ENCODE measurements at places on chromosomes 1 and 21.

DNA sequence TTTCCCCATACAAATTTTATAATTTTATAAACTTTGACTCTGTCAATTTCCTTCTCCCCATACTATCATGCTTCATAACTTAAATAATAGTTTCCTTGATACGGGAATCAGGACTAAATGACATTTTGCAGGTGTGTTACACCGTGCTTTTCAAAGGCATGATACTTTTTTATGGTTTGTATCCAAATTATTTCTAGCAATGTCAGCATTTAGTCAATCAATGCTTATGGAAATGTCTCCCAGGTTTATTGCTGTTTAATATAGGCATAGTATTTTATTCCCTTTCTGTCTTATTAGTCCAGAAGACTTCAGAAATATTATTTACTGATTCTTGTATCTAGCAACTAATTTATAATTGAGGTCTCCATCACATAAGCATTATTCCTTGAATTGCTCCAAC, 23.4 kb downstream of the DRAM2 start:
- DNase-seq, result no peak

DNA sequence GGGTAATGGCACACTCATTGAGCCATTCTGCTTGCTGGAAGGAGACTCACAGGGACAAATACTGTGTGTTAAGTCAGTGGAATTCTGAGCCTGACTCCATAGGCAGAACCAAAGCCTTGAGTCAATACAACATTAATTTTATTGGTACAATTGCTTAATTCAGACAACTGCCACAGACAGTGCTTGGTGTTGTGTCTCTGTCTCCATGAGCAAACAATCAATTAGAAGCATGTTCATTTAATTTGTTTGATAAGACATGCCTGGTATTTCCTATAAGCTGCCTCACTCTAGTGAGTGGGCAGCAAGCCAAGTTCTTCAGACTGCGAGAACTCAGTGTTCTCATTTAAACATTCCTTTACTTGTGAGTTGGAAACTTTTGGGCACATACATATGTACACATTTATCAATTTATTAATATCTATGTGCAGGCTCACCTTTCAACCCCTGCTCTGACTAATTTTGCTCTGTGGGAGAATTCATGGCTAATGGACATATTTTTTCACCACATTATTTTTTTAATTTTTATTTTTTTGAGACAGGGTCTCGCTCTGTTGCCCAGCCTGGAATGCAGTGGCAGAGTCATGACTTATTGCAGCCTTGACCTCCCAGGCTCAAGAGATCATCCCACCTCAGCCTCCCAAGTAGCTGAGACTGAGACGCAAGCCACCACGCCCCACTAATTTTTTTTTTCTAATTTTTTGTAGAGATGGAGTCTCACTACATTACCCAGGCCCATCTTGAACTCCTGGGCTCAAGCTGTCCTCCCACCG, 4.5 kb upstream of the SRSF10 start:
- peak; percentile 75 for DNase-seq

DNA sequence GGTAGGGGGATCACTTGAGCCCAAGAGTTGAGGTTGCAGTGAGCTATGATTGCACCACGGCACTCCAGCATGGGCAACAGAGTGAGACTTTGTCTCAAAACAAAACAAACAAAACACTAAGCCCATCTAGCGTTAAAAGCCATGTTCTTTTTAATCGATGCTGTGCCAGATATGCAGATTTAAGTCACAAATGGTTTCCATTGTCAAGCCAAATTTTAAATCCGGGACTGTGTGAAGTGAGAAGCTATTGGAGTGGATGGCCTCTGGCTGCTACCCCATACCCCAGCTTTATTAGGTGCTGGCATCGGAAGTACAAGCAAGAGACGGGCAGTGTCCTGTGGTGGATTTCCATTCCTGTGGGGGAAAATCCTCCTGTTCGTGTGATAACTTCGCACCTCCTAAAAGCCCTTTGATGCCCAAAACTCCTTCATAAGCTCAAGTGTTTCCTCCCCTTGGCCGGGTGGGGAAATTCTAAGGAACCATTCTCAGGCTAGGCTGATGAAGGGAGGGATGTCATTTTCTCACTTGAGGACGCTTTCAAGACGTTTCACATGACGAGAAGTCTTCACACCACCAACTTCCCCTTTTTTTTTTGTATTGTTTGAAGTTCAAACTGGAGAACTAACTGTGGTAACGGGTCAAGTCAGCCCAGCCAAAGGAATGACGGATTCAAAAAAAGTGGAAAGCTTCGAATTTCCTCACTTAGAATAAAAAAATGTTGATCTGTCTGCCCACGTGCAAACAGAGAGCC, 140.8 kb downstream of the KAZN start:
- DNase-seq, result no peak

DNA sequence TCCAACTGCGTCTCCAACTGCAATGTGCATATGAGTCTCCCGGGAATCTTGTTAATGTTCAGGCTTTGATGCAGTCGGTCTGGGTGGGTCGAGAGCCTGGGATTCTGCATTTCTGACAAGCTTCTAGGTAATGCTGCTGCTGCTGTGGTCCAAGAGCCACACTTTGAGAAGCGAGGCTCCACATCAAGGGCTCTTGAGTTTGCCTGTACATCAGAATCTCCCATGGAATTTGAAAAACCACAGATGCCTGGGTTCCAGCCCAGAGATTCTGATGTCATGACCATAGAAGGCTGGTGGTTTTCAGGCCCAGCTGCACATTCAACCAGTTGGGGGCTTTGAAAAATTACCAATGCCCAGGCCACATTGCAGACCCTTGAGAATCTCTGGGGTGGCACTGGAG, 93.9 kb upstream of the TARDBP start:
- no peak for DNase-seq

GRCh38 chr1:219120624-219121544, 52.8 kb upstream of the LYPLAL1 start:
- DNase-seq, result peak; percentile 94

DNA sequence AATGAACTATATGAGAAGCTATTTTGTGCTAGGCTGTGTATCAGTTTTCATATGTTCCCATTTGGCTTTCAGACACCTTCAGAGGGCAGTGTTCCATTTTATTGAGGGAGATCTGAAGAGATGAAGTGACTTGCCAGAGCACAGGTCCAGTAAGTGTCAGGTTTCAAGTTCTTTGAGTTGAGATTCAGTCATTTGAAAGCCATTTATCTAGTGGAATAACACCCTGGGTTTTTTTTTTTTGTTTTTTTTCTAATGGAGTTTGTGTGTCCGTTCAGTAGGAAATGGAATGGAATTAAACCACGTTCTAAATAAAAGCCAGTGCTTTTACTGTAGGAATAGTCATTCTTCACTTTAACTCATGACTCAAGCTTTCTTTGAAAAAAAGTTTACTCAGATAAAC, 652.9 kb upstream of the USP24 start:
- DNase-seq, result peak; percentile 38

GRCh38 chr1:232521660-232522059, 108.3 kb downstream of the SIPA1L2 start:
- DNase-seq, result no peak

GRCh38 chr1:226322986-226323385, 14.0 kb upstream of the LIN9 start:
- DNase-seq, result no peak

GRCh38 chr1:163401211-163401610, 79.5 kb downstream of the NUF2 start:
- no peak for DNase-seq

DNA sequence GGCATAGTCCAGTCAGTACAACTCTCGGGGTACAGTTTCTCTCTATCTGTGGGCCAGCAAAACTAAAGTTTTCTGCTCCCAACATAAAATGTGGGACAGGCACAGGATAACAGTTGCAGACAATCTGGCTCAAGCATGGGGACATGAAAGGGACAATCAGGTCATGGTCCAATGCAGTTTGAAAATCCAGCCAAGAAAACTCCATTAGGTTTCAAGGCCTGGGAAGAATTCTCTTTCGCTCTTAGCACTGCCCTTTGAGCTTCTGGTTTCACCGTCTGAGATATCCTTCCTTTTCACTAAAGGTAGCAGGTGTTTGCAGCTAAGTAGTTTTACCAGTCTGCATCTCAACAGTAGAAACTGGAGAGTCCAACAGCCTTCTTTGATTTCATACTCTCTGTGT, 21.1 kb upstream of the IL22RA1 start:
- no peak for DNase-seq

GRCh38 chr1:97508653-97509218, 412.1 kb downstream of the DPYD start:
- no peak for DNase-seq

DNA sequence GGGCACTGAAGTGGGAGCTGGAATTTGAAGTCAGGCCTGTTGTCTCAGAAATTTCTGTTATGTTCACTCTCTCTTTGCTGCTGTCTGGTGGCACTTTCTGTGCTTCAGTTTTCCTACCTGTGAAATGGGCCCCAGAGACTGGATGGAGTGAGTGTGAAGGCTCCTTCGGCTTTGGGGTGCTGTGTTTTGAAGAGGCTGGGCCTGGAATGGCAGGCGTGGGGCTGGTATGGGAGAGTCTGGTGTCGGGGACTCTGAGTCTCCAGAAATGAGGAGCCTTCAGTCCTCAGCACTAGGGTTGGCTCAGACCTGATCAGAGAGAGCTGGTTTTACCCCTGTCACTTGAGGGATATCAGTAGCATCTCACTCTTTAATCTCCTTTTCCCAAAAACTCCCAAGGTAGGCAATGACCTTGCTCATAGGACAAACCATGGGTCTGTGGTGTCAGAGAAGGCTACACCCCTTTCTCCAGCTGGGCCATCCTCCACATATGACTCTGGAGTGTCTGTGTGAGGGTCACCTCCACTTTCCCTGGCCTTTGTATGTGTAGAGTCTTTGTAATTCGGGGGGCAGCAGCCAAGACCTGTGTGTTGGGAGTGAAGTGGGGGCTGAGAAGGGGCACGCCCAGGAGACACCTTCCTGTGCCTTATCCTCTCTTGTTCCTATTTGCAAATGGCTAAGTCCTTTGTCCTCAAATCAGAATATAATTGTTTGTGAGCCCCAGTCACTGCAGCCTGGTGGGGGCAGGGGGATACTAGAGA, 279.9 kb downstream of the PTPRU start:
- DNase-seq, result no peak

Measured in tongue (tissue), 3 donors.